ENCODE measurements at places on chromosomes 2 and 18.
A peak's percentile ranks its signal among the peaks of the same experiment; 100 is the strongest.

DNA sequence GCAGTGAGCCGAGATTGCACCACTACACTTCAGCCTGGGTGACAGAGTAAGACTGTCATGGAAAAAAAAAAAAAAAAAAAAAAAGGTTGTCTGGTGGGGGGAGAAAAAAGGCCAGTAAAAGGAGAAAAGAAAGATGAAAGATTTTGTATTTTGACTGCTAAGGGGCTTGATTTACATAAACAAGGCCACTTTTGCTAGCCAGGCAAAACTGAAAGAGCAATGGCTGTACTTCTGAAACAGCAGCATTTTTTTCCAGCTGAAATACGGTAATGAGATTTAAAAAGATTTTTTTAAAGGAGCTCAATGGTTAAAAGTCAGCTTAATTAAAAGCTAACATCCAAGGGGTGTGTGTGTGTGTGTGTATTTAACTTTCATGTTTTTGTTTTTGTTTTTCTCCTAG lies 11.3 kb upstream of the OXER1 start:
- DNase-seq, result no peak

DNA sequence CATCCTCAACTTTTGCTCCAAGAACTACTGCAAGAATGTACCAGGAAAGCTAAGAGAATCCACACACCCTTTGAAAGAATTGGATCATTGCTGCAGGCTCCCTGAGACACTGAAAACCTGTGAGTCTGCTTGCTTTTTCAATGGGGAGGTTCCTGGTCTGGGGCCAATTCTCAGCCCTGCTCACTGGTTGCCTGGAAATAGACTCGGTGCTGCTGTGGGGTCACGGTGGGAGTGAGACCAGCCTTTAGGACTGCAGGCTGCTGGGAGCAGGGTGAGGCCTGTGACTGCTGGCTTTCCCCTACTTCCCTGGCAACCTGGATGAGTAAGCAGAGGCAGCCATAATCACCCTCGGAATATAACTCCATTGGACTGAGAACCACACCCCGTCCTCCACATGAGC lies 569.3 kb downstream of the DPP10 start:
- no peak for DNase-seq

- DNase-seq, result no peak
Measured at GRCh38 chr18:8601277-8602032, 7.8 kb upstream of the RAB12 start.

- DNase-seq, result no peak
Measured at GRCh38 chr2:236449167-236449761, 120.4 kb upstream of the ACKR3 start.

DNA sequence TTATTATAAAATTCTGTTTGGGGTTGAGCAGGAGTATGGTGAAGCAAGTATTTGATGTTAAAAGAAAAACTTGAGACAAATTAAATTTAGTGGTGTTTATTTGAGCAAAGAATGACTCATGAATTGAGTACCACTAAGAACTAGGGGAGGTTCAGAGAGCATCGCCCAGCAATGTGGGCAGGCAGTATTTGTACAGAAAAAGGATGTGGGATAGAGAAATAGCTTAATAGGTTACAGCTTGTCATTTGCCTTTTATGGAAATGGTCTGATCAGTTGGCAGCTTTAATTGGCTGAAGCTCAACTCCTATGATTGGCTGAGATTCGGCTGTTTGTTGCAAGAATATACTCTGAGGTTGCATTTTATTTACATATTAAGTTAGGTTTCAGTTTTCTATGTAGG lies 68.2 kb downstream of the LRATD1 start:
- no peak for DNase-seq

GRCh38 chr2:38933653-38934052 lies 44.0 kb downstream of the ARHGEF33 start:
- no peak for DNase-seq

DNA sequence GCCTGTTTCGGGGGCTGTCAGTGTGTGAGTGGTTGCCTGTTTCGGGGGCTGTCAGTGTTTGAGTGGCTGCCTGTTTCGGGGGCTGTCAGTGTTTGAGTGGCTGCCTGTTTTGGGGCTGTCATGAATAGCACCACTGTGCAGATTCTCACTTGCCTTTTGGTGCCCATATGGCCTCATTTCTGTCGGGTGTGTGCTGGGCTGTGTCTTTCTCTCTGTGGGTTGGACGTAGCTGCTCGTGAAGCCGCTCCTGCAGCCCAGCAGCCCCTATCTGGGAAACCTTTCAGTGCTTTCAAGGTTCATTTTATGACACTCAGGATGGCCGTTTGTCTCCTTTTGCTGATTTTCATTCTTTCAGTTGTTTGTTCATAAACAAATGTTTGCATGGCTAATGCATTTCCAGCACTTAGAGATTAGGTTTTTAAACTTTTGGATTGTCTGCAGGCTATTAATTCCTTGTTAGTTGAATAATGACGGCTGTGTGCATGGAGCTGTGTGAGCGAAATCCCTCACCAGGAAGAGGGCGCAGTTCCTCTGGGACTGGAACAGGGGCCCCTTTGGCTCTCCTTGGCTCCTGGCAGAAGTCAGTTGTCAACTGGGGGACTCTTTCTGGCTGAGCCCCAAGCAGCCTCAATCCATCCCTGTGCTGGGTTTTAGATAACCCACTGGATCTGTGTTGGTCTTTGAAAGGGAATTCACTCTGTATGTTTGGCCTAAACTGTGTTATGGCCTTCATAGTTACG lies 10.8 kb downstream of the AGAP1 start:
- DNase-seq, result no peak

DNA sequence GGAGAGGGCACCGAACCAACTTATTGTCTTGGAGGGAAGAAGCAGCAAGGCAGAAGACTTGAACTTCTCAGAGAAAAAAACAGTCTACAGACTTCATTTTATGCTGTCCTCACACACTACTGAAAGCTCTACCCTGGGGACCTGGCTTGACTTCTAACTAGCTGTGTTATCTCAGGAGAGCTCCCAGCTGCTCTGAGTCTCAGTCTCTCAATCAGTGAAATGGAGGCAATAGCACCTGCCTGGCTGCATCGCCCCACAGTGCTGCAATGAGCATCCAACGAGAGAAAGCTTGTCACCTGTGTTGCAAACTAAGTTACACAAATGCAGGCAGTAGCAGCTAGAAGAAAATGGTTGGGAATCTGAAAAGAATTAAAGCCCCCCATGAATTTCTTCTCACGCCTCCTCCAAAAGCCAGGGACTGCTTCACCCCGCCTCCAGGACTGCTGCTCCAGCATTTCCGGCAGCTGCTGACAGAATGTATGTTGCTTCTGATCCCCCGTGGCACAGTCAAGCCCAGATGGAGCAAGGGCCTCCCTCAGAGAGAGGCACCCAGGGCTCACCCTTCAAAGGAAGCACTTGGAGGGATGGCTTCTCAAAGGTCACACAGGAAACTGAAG lies 116.3 kb downstream of the BCL11A start:
- no peak for DNase-seq

- DNase-seq, result no peak
Measured at GRCh38 chr2:40430776-40431599, 20.9 kb downstream of the SLC8A1 start.

DNA sequence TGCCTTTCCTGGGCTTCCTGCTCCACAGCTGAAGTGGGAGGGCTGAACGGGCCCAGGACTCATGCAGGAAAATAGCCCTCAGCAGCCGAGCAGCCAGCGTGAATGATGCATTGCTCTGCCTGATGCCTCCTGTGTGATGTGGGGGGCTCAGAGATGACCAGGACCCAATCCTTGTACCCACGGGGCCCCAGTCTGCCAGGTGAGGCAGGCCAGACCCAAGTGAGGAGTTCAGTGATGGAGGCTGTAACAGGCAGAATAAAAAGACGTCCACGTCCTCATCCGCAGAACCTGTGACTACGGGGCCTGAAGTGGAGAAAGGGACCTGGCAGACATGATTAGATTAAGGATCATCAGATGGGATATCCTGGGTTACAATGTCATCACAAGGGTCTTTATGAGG lies 194.9 kb upstream of the HDAC4 start:
- DNase-seq, result no peak

GRCh38 chr2:105321875-105322646 lies 7.5 kb downstream of the TGFBRAP1 start:
- DNase-seq, result no peak

DNA sequence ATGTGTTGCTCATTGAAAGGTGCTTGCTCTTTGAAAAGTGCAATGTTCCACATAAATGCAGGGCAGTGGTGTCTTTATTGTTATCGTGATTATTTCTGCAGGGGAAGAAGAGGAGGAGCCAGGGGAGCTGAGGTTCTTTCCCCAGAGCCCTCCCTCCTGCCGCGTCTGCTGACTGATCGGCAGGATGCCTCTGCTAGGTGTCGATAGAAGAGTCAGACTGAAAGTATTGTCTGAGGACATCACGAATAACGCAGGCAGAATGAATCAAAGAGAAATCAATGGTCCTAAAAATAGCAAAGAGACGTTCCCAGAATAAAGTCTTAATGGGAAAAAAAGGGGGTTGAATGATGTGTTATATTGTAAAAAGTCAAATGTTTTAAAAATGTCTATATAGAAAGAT lies 47.4 kb upstream of the SIX3 start:
- no peak for DNase-seq

- no peak for DNase-seq
Measured at GRCh38 chr2:240397924-240398645, 37.4 kb upstream of the GPC1 start.

DNA sequence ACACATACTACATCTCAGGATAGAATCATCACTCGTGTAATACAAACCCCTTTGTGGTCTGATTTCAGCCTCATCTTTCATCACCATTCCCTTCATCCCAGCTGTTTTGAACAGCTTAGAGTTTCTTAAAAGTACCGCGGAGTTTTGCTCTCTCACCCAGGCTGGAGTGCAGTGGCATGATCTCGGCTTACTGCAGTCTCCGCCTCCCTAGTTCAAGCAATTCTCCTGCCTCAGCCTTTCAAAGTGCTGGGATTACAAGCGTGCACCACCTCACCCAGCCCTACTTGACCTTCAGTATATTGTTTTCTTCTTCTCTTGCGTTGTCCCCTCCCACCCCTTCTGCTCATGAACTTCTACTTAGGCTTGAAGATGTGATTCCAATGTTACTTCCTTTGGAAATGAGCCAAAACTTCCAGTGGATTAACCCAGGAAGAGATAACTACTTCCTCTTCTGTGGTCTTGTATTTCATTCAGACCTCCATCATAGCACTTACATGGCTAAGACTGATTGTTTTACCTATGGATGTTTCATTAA lies 15.8 kb downstream of the ERLEC1 start:
- no peak for DNase-seq

DNA sequence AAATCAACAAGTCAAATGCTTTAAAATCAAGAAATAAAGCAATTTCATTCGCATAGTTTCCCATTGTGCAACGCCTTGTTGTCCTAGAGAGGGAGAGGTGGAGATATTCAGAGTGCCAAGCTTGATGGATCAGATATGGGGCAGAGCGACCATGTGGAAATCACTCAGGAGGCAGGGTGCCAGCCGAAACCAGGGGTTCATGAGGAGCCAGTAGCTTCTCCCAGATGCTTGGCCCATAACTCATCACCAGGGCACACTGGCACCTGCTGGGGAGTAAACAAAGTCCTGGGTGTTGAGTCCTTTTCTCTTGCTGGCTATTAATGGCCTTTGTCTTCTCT lies 53.0 kb upstream of the ASAP2 start:
- no peak for DNase-seq

GRCh38 chr2:221289389-221289788 lies 282.7 kb downstream of the EPHA4 start:
- DNase-seq, result no peak

GRCh38 chr2:104938231-104938941 lies 84.5 kb downstream of the POU3F3 start:
- no peak for DNase-seq

DNA sequence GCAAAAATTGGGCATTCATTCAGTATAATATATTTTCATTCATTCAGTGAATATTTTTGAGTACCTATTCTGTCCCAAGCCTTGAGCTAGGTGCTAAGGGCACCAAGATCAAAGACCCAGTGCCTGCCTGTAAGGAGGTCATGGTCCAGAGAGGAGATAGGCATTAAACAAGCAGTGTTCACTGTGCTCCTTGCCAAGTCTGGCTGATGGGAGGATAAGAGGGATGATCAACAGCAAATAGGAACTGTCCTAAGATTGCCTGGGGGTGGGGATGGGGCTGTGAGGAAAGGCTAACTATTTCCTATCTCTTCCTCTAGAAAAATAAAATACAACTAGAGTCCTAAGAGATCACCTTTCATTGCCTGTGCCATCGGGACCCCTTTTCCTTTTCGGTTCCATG lies 60.4 kb downstream of the SETBP1 start:
- DNase-seq, result peak; percentile 58

DNA sequence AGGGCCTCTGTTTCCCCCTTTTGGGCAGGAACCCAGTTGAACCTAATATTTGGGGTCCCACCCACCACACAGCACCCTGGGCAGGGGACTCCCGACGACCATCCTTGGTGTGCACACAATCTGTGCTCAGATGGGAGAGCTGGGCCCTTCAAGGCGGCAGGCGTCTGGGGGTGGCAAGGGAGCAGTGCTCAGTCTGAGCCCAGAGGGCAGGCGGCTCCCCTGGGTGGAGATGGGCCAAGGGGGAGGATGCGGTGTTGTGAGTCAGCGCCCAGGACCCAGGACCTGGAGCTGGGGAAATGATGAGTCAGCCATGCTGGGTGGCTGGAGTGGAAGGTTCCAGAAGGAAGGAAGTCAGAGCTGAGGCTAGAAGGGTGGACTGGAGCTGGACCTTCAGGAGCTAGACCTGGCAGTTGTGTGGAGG lies 3.8 kb downstream of the PROM2 start:
- no peak for DNase-seq

DNA sequence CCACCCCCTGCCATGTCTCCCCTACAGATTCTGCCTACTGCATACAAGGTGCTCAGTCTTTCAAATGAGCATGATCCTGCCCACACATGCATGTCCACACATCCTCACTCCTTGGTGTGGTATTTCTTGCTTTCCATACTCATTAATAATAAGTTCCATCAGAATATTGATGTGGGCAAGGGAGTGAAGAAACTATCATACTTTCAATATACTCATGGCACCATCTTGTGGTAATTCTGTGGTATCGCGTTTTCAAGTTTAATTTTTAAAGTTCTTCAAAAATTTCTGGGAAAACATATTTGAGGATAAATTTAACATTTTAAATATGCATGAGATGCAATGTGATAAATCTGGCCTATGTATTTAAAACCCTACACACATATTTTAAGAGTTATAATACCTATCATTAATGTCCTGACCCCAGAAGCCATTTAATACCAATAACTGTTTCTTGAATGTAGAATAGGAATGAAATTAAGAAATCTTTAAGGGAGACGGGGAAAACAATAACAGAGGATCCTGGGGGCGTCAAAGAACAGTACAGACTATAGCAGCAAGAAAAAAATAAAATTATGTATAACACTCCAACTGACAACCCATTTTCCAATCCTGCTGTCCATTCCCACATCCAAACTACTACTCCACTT lies 110.1 kb downstream of the ZNF385B start:
- DNase-seq, result peak; percentile 59

All from NCI-H748 treated with DMSO at 0.1 percent for 48 hours (cell line).